ENCODE measurements at places on chromosomes 7 and 10. TPM values are rescaled to one million over a fixed set of nuclear protein-coding genes. Genes with fewer than 3 reads are reported as not detected.

DNA sequence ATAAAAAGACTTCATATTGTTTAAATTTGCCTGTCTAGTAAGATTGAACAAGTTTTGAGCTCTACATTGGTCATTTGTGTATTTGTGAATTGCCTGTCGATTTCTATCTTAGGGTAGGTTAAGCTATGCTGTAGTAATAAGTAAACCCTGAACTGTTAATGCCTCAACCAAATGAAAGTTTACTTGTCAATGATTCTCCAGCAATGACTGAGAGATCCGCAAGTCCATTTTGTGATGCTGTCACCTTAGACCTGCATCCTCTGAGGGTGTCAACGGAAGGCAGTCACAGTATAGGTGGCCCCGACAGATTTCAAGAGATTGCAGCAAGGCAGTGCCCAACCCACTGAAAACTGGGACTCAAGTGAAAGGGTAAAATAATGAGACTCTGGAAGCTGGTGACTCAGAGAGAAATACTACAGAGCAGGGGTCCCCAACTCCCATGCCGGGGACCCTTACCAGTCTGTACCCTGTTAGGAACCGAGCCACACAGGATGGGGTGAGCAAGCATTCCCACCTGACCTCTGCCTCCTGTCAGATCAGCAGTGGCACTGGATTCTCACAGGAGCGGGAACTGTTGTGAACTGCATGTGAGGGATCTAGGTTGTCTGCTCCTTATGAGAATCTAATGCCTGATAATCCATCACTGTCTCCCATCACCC lies 10.8 kb upstream of the PHYH start:
- DNase-seq, result no peak

- DNase-seq, result no peak
These were observed 31.5 kb downstream of the RAB19 start for GRCh38 chr7:140435252-140435895.

GRCh38 chr7:140646931-140647647 lies 6.5 kb upstream of the DENND2A start:
- no peak for DNase-seq

DNA sequence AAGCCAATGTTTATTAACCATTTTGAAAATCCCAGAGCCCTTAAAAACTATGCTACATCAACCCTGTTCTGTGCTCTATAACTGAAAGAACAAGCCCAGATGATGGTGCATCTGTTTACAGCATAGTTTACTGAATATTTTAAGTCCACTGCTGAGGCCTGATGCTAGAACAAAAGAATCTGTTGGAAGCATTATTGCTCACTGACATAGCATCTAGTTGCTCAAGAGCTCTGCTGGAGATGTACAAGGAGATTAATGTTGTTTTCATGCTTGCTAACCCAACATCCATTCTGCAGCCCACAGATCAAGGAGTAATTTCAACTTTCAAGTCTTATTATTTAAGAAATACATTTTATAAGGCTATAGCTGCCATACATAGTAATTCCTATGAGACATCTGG lies 181.3 kb upstream of the FEZF1 start:
- DNase-seq, result no peak

DNA sequence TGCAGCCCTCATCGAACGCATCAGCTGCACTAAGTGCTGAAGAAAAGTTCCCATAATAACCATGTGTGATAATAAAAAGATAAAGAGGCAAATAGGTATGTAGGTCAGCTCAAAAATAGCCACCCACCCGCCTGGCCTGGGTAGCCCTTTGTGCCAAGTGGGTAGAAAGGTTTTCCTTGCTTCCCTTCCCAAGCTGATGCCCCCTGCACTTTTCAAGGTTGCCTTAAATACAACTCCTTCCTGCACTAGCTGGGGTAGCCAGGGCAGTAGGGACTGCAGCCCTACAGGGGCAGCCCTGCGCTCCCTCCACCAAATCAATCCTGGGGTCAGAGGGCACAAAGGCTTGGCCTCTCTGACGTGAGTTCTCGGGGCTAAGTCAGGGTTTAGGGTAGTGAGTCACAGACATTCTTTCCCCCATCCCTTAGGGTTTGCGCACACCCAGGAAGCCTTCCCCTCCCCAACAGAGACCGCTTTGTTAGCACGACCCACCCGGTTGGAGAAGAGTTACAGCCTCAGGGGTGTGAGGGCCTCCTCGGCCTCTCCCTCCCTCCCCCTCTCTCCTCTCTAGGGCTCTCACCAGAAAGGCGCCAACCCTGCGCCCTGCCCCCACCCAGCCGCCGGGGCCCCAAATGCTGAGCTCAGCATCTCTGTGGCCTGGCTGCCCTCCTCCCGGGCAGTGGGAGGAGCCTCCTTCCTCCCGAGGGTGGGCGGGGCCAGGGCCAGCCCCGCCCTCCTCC lies 13.3 kb upstream of the DDIT4 start:
- DNase-seq, result peak; percentile 91

- no peak for DNase-seq
These were observed 83.6 kb upstream of the SEMA3C start for GRCh38 chr7:81002421-81002820.

- peak; percentile 42 for DNase-seq
These were observed 3.1 kb downstream of the PALS2 start for GRCh38 chr7:24576171-24577025.

- DNase-seq, result no peak
These were observed 69.6 kb downstream of the AKAP9 start for GRCh38 chr7:92010215-92010614.

- no peak for DNase-seq
These were observed 36.6 kb downstream of the FZD9 start for GRCh38 chr7:73470208-73470607.

- DNase-seq, result no peak
These were observed 82.1 kb downstream of the ZRANB1 start for GRCh38 chr10:125023862-125024496.

- DNase-seq, result no peak
These were observed 339.1 kb downstream of the HGF start for GRCh38 chr7:81430761-81431160.

GRCh38 chr10:112790030-112790429 lies 160.0 kb upstream of the TCF7L2 start:
- no peak for DNase-seq

The NACAD gene
- total RNA-seq, result 4.9 TPM

The LBX1 gene
- not detected for total RNA-seq

The TYW1B gene
- total RNA-seq, result 2.0 TPM

The TFR2 gene
- total RNA-seq, result 2.9 TPM
